ENCODE measurements at places on chromosomes 6 and 20. TPM values are rescaled to one million over a fixed set of nuclear protein-coding genes. Genes with fewer than 3 reads are reported as not detected.

The CLPSL1 gene
- total RNA-seq = not detected

The DIDO1 gene
- total RNA-seq = 78.5 TPM

The DOK5 gene
- 0.41 TPM for total RNA-seq

The C20orf144 gene
- 0.22 TPM for total RNA-seq

The EFCAB8 gene
- 0.18 TPM for total RNA-seq

The HSPA12B gene
- not detected for total RNA-seq

The SASH1 gene
- 1.3 TPM for total RNA-seq

The RGS17 gene
- total RNA-seq = not detected

The OR2B6 gene
- total RNA-seq = 0.23 TPM

The MOXD1 gene
- total RNA-seq = not detected

The CLIC5 gene
- 5.4 TPM for total RNA-seq

The TREML2 gene
- 35.3 TPM for total RNA-seq

The WFDC11 gene
- not detected for total RNA-seq

The SLC4A11 gene
- total RNA-seq = 1.7 TPM

The ZFP57 gene
- not detected for total RNA-seq

The HCRTR2 gene
- total RNA-seq = not detected

The PRDM1 gene
- total RNA-seq = 26.0 TPM

The GPR63 gene
- total RNA-seq = 2.2 TPM

The TENT5A gene
- 0.67 TPM for total RNA-seq

The LY6G5B gene
- total RNA-seq = 20.3 TPM

The SEL1L2 gene
- total RNA-seq = not detected

The BANF2 gene
- total RNA-seq = not detected

The LAMA4 gene
- total RNA-seq = not detected

The CALHM4 gene
- not detected for total RNA-seq

All from activated naive CD4-positive, alpha-beta T cell treated with anti-CD3 and anti-CD28 coated beads, Interleukin-2, amount 10 ng/mL, durations not matched to agents 5 hours and 36 hours (primary cell).